Activated CD8-positive, alpha-beta T cell treated with anti-CD3 and anti-CD28 coated beads, Interleukin-2, amount 10 ng/mL, durations not matched to agents 7 days and 5 days (primary cell): ENCODE measurements at places on chromosomes 2 and 18. TPM values are rescaled to one million over a fixed set of nuclear protein-coding genes. Genes with fewer than 3 reads are reported as not detected.

DNA sequence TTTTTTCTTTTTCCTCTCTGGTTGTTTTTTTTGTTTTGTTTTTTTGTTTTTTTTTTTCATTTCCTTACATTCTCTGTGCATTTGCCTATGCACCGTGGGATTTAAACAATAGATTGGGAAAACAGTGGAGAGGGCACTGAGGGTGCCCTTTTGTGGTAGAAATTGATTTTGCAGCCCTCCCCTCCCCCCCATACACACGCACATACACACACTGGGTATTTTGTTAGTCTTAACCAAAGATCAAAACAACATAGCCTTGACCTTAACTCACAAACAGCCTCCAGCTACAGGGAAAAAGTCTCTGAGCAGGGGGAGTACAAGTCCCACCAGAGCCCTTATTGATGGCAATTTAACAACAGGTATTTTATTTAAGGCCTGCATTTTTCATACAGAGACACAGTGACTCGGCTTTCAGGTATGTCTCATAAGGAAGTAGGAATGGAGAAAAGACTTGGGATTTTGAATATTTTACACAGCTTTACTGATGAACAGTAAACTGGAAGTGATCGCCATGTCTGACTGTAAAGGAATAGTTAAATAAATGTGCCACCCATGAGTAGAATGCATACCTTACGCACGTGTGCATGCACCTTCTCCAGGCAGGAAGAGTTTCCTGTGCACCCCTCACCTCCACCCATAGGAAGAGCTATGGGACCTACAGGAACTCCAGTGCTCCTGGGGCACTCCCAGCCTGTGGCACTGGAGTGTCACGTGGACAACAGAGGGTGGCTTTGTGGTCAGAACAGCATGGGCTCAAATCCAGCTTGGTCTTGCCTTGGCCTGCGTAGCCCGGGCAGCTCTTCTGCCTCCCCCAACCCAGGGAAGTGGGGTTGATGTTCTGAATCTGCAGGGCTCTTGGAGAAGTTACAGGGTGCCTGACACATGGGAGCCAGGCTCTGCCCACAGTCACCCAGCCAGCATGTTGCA lies 266.4 kb downstream of the ANAPC1 start:
- DNase-seq: no peak

DNA sequence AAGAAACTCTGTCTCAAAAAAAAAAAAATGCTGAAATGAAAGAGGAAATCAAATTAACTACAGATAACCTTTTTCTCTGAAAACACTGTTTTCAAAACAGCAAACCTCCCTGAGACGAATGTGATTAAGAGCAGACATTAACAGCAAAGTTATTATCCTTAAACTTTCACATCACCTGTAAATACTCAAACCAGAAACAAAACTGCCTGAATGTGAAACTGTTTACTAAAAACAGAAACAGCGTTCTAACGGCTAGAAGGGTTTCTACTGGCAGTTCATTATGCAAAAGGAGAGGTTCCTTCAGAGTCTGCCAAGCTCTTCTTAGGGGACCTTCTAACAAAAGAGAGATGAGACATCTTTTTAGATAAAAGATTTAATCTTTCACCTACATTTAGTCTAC lies 45.9 kb downstream of the PNO1 start:
- DNase-seq: no peak

DNA sequence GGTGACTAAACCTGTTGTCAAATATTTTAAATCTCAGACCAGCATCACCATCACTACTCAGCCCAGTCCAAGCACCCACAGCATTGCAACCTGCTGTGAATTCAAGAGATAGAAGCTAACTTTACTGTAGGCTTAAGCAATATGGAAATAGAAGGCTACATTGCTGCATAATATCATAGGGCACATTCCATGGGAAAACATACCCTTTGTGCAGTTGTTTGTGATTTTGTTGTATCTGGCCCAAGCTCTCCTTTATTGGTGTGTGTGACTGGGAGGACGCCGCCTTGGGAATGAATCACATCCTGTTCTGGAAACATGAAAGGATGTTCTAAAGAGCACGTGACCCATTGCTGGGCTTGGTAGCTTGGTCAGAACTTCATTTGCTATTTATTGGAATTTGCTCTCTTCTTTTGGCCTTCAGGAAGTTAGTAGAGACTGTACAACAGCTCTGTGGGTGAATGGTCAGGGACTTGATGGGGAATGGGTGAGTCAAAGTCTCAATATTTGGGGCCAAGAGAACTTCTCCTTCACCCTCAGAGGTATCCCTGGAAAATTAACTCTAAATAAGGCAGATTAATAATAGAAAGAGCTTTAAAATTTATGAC lies 106.8 kb upstream of the SERPINE2 start:
- no peak for DNase-seq

Gene CABYR
- 0.97 TPM for total RNA-seq
